Suppressor macrophage (primary cell): ENCODE measurements at places on chromosomes 2 and 18.
A peak's percentile ranks its signal among the peaks of the same experiment; 100 is the strongest.

DNA sequence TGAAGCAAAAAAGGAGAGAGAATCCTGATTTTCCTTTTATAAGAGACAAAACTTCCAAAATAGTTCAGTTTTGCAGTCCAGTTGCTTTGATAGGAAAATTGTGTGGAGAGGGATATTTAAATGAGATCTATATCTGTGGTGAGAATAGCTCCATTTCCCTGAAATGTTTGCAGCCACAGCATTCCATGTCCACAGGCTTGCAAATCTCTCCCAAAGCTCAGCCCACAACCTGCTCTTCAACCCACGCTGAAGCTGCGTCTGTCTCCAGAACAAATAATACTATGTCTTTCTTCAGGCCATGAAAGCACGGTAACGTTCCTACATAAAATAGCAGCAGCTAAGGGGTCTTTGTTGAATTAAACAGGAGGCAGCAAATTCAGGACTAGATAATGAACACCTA, 31.8 kb downstream of the TMEM17 start:
- no peak for DNase-seq

DNA sequence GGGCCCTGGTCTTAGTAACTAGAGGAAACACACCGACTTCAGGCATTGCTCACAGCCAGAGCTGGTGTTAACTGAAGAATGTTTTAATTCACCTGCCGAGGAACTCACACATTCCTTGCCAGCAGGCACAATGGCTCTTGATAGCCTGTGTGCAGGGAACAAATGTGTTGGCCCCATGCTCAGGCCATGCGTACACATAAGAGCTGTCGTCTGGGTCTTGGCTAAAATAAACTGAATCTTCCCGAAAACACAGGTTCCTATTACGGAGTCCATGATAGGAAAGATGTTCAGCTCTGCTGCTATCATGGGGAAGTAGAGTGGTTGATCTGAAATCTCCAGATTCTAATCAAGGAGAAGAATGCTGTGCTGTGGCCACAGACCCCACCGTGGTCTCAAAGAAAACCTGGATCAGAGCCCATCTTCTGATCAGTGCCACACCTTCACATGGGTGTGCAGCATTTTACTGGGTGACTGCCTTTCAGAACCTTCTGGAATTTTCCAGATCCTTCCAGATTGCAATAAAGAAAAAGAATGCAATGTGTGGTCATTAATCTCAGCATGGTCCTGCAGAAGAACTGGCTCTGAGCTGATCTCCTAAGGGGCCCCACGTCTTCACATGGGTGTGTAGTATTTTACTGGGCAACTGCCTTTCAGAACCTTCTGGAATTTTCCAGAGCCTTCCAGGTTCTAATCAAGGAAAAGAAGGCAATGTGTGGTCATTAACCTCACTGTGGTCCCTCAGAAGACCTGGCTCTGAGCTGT, 17.2 kb downstream of the MBP start:
- no peak for DNase-seq

GRCh38 chr2:74554820-74555531, 456 bp downstream of the DOK1 start:
- peak; percentile 73 for DNase-seq

DNA sequence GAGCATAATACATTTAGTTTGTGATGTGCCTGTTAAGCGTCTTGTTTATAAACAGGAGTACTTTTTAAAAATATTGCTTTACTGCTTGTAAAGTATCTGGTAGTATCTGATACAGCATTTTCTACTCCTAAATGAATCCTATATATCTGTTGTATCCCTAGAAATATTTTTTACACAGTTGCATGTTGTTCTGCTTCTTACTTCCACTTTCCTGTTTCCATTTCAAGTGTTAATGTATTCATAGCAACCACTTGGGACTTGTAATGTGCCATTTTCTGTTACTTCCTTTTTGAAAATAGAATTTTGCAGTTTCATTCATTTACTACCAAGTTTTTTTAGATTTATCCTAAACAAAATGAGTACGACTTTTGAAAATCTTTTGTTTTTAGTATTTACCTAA, 24.9 kb downstream of the CCNT2 start:
- DNase-seq, result peak; percentile 78

- no peak for DNase-seq
Measured at GRCh38 chr2:218970894-218971293, 11.4 kb downstream of the CDK5R2 start.

GRCh38 chr2:77005522-77005921, 516.7 kb downstream of the LRRTM4 start:
- DNase-seq, result no peak
